ENCODE measurements at places on chromosomes 4 and X.

DNA sequence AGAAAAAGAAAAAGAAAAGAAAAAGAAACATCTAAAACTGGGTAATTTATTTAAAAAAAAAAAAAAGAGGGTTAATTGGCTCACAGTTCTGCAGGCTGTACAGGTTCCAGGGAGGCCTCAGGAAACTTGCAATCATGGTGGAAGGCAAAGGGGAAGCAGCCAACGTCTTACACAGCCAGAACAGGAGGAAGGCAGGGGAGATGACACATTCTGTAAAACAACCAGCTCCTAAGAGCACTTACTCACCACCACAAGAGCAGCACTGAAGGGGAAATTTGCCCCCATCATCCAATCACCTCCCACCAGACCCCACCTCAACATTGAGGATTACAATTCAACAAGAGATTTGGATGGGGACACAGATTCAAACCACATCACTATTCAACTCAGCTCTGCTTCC, 36.8 kb upstream of the TMEM184C start:
- no peak for DNase-seq

GRCh38 chr4:139956507-139957017, 197.4 kb downstream of the MAML3 start:
- no peak for DNase-seq

DNA sequence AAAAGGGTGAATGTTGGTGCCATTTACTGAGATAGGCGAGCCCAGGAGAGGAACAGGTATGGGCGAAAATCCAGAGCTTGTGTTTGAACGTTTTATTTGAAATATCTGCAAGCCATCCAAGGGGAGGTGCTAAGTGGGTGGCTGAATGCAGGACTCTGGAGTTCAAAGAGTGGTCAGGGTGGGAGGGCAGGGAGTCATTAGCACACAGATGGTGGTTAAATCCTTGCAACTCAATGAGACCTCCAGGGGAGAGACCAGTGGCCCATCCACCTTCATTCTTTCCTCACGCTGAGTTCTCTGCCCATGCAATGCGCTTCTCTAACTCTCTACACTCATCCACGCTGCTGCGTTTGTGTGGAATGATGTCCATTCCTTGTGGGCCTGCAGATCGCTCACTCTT, 101.1 kb downstream of the VCX3B start:
- no peak for DNase-seq

GRCh38 chrX:2592279-2592678, 91.5 kb upstream of the DHRSX start:
- no peak for DNase-seq

DNA sequence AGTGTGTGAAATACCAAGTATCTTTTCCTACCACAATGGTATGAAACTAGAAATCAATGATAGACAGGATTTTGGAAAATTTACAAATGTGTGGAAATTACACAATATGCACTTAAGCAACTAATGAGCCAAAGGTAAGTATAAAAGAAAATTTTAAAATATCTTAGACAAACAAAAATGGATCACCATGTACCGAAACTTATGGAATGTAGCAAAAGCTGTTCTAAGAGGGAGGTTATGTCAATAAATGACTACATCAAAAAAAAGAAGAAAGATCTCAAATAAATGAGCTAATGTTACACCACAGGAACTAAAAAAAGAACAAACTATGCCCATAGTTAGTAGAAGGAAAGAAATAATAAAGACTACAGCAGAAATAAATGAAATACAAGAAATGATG, 1084.1 kb downstream of the TECRL start:
- DNase-seq, result no peak
